Omental fat pad (tissue), 4 donors: ENCODE measurements at places on chromosomes 1 and 21. TPM values are rescaled to one million over a fixed set of nuclear protein-coding genes. Genes with fewer than 3 reads are reported as not detected.

DNA sequence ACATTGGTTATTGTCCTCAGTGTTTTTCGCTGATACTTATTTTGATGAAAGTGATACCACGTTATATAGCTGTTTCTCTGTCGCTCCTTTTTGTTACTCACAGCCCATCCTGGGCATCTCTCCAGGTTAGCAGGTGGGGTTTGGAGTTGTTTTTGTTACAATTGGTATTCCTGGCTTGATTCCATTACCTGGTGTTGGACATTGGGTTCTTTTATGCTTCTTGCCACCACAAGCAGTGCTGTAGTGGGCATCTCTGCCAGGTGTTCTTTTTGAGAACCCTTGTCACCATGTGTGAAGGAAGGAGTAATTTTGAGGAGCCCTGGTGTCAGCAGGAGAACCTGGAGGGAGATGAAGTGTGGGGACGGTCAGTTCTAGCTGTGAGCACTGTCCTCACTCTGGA, 47.5 kb upstream of the PWP2 start:
- DNase-seq, result no peak

DNA sequence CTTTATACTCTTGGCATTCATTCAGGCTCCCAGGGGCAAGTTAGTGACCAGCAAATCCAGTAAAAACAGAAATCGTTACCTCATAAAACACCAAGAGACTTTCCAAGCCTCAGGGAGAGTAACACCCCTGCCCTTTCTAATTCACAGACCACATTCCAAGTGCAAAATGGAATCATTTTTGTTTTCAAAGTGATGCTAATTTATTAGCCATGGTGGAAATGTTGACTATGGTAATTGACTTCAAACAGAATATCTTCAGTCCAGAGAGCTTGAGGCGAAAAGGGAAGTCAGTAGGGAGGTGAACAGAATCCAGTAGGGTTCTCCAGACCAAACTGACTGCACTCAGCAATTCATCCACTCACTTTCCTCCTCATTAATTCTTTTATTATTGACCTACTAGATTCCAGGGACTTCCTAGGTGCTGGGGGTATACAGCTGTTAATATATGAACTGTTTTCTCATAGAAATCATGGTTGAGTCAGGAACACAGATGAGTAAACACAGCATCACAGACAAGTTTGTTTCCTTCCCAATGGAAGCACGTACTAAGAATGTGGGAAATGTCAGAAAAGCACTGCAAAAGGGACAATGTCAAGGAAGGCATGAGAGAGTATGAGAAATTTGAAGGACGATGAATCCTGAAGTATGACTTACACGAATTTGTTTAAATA, 388.5 kb upstream of the C1orf87 start:
- DNase-seq, result no peak

DNA sequence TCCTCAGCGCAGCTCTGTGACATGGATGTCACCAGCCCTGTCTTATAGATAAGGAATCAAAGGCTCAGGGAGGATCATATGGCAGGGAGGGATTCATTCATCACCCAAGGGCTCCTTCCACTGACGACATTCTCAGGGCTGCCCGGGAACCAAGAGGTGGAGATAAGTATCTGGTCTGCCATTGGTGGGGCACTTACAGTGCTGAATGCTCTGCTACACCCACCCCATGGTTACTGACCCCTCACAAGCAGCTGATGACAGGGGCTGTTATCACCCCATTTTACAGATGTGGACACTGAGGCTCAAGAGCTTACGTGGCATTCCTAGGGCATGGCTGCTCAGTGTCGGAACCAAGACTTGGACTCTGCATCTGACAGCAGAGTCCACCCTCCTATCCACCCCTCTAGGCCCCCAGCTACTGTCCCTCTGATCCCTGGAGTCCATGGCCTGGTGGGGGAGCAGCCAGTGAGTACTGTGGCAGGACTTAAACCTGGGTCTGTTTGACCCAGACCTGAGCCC, 155.1 kb downstream of the PTPRU start:
- DNase-seq, result no peak

DNA sequence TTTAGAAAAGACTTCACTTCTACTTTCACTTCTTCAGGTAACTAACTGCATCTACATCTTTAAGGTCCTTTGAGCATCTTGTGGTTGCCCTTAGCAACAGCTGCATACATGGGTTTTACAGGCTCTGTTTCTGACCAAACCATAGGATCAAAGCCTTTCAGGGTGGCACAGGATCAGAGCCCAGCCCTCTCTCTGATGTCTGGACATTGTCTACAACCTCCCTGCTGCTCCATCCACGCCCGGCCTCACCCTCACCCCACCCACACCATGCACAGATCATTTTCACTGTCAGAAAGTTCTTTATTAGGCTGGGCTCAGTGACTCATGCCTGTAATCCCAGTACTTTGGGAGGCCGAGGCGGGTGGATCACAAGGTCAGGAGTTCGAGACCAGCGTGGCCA, 5.2 kb downstream of the NCF2 start:
- no peak for DNase-seq

DNA sequence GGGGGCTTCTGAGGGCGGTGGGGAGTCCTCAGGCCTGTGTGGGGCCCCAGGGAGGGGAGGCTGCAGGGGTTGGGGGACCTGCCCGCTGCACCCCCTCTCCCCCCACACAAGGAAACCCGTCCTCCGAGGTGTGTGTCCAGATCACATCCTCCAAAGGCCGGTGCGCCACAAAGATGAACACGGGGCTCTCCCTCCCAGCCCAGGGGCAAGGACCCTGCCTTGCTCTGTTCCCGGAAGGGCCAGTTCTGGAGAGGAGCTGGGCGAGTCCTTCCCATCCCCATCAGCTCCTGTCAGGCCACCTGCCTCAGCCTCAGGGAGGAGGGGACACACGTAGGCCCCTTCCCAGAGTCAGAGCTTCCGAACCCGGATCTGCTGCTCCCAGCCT, 2.5 kb upstream of the TTLL10 start:
- DNase-seq, result no peak

DNA sequence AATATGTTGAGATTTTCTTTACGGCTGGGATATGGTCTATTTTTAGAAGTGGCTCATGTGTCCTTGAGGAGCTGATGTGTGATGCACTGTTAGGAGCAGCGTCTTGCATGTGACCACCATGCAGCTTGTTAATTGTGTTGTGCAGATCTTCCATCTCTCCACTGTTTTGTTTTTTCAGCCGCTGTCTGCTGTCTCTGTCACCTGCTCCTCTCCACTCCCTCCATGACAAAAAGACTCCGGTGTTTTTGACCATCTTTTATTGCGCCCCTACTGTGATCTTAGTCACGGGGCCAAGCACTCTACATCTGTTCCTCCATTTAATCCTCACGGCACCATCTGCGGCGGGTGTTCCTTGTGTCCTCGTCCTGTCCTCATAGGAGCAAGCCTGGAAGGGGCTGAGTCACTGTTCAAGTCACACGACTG, 51.8 kb downstream of the ADARB1 start:
- DNase-seq, result no peak

- DNase-seq, result no peak
Observed at GRCh38 chr1:116497656-116498055, 73.2 kb downstream of the CD58 start.

- DNase-seq, result no peak
Observed at GRCh38 chr21:41359286-41359685, 2.5 kb upstream of the MX2 start.

GRCh38 chr1:51119331-51119730, 17.3 kb downstream of the C1orf185 start:
- DNase-seq, result no peak

GRCh38 chr1:200862713-200863415, 9.9 kb upstream of the GPR25 start:
- DNase-seq, result no peak

DNA sequence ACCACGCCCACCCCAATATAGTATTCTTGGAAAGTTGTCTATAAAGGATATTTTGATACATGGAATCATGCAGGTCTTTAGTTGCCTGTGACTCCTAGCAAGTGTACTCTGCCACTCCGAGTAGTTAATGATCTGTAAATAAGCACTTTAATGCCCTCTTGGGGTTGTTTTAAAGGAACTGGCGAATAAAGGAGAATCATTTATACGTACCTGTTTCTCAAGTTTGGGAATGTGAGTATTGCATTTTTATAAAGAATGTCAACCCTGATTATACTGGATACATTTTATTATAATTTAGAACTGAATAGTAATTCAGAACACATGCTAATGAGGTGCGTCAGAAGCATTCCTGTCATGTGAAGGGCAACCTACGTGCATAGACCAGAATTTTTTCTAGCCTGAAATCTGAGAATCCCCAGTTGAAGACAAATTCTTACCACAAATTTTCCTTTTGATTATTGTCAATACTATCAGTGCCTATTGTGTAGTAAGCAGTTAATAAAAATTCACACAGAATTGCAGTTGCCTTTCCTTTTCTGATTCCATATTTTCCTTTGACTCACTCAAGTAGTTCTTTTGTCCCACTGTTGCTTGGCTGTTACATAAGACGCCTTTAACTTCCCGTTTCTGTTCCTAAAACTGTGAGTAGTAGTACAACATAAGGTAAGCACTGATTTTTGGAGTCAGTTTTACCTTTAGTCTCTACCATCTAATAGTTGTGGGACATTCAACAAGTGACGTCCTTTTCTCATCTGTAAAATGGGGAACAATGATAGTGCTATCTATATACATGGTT, 5.1 kb downstream of the AHCYL1 start:
- DNase-seq, result no peak

DNA sequence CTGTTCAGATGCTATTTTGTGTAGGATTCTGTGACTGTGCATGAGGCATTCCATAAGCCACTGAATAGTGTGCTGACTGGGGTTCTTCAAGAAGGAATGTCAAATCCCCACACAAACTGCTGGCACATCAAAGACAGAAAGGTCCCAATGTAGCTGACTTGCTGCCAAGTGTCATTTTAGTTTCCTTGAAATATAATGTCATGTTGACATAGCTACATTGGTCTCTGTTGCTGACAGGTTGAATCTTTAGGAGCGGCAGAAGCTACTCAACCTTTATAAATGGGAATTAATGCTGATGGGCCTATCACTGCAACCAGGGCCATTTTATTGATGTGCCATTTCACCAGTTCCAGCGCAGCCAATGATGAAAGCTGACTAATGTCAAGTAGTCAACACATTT, 1110.7 kb upstream of the B3GALT2 start:
- DNase-seq, result no peak

GRCh38 chr1:114530224-114530623, 19.2 kb upstream of the TRIM33 start:
- no peak for DNase-seq

GRCh38 chr1:209106237-209106741, 477.2 kb upstream of the CAMK1G start:
- DNase-seq, result no peak

- DNase-seq, result no peak
Observed at GRCh38 chr21:15514073-15514946, 215.5 kb upstream of the USP25 start.

DNA sequence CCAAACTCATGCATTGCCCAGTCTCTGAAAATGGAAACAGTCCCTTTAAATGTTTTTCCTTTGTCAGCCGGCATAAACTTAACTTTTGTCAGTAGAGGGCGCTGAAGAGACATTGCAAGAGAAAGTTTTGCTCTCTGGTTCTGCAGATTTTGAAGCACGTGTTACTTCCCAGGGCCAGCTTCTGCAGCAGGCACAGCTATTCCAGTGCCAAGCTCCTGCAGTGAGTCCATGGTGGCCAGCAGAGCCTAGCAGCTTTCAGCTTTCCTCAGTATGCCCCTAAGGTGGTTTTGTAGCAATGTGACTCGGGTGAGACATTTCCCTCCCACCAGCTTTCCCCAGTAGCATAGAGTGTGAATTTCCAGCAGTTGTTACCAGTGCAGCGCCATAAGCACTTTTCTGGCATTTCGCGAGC, 2.6 kb upstream of the IFI44L start:
- DNase-seq, result no peak

GRCh38 chr1:94315552-94316116, 78.2 kb upstream of the ARHGAP29 start:
- no peak for DNase-seq

PRRX1 gene
- total RNA-seq, result 43.2 TPM

MAP10 gene
- 1.6 TPM for total RNA-seq

BATF3 gene
- total RNA-seq, result 4.1 TPM

NBPF4 gene
- total RNA-seq, result not detected

NUP210L gene
- not detected for total RNA-seq

KCNK1 gene
- total RNA-seq, result 1.9 TPM
